Stimulated activated CD4-positive, alpha-beta T cell treated with anti-CD3 and anti-CD28 coated beads, TNF-alpha, amount 100 ng/mL, for 1 hour (primary cell): ENCODE measurements at places on chromosomes 3 and 15.

- no peak for DNase-seq
Observed at GRCh38 chr3:170179432-170179831, 2.1 kb downstream of the PHC3 start.

DNA sequence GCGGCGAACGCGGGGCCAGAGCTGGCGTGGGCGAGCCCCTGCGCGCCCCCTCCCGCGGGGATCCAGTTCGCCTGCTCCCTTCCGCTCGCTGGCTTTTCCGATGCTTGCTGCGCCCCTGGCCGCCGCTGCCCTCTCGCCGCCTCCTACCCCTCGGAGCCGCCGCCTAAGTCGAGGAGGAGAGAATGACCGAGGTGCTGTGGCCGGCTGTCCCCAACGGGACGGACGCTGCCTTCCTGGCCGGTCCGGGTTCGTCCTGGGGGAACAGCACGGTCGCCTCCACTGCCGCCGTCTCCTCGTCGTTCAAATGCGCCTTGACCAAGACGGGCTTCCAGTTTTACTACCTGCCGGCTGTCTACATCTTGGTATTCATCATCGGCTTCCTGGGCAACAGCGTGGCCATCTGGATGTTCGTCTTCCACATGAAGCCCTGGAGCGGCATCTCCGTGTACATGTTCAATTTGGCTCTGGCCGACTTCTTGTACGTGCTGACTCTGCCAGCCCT lies 721 bp downstream of the P2RY1 start:
- DNase-seq = no peak

DNA sequence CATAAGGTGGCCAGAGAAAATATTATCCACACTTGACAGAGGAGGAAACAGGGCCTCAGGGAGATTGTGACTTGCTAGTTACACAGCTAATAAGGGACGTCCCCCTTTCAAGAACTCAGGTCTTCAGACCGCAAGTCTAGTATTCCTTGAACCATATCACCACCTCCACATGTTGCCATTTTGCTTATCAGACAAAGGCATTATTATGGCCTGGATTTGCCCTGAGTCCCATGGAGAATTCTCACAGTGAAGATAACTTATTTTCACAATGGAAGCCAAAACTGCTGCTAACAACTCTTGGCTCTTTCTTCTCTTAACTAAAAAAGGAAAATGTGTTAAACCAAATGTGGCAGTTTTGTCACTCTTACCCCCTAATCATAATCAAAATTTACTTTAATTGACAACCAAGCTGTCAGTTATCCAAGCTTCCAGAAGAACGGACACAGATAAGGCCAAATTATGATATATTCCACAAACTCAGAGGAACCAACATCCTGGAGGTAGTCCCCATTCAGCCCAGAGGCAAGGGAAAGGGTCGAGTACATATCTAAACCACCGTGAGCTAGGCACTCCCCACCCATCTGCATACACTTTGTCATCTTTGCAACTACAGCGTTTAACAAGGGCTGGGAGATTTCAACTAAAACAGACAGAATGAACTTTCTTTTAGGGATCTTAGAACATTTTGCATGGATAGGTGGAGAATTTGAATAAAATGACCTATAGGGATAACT lies 63.6 kb upstream of the THBS1 start:
- DNase-seq = no peak

DNA sequence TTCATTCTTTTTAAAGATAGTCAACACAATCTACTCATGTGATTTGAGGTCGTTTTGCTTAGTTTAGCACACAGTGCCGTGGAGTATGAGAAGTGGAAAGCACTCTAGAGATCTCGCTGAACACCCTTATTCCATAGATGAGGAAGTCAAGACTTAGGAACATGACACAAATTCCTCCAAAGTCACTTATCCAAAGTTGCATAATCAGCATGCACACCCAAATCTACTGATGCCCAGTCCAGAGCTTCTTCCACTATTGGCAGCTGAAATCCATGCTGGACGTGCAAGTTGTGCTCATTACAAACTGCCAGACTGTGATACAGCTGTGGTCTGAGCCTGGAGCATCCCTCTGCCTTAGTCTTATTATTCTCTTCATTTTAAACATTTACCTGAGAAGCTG lies 83.5 kb upstream of the ZNF280D start:
- DNase-seq = no peak

DNA sequence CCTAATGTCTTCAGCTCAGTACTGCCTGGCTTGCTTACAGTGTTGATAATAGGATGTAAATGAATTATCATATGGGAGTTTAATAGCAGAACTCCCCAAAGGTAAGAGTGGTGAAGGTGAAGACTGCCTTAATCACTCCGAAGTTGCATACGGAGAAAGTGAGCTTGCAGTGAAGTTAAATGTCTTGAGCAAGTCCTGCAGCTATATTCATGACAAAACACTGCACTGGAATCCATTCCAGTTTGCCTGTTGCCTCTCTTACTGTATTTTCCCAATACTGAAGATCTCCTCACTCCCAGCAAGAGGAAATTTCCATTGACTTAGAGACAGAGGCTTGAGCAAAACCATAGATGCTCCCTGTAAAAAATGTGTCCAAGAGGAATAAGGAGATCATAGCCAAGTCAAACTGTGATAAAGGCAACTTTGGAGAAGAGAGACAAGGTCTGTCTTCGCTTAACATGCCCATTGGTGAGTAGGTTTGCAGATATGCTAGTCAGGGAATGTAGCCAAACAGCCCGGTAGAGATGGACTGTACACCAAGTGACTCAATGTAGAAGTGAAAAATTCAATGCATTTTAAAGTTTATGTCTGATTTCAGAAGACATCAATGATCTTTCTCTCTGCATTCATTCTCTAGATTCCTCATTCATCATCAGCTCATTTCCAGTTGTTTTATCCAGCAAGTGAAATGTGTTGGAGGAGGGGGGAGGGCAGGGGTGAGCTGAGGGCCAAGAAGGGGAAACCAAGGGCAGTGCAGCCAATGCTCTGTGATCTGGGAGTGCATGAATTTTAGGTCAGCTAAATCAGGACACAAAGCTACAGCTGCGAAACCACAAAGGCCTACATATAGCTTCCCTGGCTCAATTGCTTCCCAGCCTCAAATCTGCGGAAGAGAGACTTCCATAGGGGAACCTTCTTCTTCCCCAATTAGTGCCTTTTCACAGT lies 667.1 kb upstream of the NR2F2 start:
- no peak for DNase-seq

GRCh38 chr3:183878071-183878470 lies 6.6 kb downstream of the PARL start:
- DNase-seq = no peak

DNA sequence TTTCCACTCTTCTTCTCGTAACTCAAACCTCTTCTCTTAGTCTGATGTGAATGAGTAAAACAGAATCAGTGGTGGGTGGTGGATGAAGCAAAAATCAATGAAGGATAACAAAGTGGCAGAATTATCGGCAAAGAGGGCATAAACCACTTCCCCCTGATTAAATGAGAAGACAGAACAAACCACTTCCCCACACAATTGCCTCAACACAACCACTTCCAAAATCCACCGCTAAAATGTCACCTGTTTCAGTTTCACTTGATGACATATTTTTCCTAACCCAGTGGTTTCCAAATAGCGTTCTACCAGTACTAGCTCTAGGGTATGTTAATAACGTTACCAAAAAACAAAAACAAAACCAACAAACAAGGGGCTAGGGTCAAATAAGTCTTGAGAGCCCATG lies 478.7 kb upstream of the WNT5A start:
- no peak for DNase-seq
